ENCODE measurements at places on chromosomes 13 and 19.

GRCh38 chr19:1054102-1055027 is 12.6 kb upstream of the ARHGAP45 start:
- no peak for DNase-seq

DNA sequence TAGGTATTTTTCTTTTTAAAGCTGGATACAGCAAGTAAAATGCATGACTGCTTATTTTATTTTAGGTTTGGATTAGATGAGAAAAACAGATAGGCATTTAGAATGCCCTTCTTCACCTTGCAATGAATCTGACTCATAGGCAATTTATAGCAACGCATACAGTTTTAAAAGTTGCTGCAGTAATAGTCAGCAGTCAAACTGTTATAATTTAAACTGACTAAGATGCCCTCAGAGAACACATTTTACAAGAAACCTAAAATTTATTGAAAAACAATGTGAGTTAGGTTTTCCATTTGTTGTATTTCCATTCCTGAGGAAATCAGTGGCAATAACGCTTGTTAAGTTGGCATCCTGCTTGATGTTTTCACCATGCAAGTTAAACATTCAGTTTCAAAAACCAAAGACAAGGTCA is 1128.2 kb upstream of the PCDH9 start:
- no peak for DNase-seq

GRCh38 chr19:44681992-44682790 is 10.9 kb downstream of the CEACAM19 start:
- DNase-seq, result no peak

- peak; percentile 15 for DNase-seq
Observed at GRCh38 chr19:17778968-17779929, 15.7 kb upstream of the B3GNT3 start.

DNA sequence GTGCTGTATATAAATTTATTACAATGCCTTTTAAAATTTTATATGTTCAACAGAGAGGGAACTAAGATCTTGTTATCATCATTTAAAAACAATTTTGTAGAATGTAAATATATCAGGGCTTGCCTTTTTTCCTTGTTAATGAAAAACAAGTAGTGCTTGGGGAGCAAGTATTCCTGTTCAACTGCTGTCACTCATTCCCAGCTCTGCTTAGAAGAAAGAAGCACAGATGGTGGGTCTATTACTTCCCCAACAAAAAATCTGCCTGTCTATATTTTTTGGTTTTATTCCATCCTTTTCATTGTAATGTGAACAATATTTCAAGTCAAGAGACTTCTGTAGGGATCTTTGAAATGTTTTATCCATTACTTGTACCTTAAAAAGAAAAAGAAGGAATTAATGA is 503.9 kb downstream of the GPC5 start:
- DNase-seq, result no peak

DNA sequence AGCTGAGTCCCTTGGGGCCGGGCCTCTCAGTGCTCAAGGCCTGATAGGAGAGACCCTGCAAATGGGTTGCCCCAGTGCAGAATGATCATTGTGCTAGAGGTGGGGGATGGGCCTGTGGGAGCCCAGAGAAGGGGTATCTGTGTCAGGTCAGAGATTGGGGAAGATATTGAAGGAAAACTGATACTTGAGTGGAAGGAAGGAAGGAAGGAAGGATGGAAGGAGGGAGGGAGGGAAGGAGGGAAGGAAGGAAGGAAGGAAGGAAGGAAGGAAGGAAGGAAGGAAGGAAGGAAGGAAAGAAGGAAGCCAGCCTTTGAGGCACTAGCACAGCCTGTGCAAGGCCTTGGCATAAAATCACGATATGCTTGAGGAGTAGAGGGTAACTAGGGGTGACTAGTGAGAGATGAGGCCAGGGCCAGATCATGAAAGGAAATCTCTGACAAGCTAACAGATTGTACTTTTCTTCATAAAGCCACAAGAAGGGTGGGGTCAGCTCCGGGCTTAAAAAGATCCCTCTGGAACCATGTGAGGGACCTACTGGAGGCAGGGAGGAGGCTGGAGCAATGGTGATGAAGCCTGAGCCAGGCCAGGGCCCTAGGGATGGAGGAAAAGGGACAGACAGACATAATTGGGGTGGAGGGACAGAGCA is 11.4 kb downstream of the PTH2 start:
- DNase-seq, result no peak

DNA sequence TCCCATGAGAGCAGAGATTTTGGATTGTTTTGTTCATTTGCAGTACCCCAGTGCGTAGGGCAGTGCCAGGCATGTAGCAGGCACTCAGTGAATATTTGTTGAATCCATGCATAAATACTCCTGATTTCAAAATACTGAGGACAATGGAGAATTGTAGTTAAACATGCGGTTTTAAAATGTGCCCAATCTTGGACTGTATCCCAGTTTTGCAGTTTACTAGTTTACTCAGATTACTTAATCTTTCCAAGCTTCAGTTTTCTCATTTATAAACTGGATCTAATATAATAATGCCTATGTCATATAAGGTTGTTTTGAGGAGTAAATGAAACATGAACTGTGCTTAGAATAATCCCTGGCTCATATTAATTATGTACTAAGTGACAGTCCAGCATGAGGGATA is 39.0 kb downstream of the RCBTB2 start:
- peak; percentile 73 for DNase-seq

DNA sequence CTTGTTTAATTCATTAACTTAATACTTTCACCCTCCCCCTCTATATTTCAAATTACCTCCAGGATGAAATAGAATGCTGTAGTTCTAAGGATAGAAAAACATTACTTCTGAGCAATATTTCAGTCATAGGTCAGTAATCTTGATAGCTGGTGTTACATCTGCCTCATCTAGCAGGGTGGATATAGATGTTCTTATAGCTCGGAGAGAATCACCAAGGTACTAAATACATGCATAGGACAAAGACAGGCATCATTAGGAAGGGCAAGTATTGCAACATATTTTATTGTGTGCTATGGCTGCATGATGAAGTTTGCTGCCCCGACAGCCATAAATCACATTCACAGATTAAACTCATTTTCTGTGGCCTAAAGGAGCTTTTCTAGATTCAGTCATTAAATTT is 601.0 kb downstream of the FGF9 start:
- no peak for DNase-seq

DNA sequence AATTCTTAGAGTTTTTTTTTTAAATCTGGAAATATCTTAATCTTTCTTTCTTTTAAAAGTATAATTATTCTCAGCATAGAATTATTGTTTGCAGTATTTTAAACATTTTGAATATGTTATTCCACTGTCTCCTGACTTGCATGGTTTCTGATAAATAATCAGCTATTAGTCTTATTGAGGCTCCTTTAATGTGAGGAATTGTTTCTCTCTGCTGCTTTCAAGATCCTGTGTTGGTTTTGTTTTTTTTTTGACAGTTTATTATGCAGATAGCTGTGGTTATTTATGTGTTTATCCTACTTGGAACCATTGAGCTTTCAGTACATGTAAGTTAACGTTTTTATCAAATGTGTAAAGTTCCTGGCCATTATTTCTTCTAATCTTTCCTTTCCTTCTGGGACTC is 477.9 kb upstream of the HTR2A start:
- no peak for DNase-seq

DNA sequence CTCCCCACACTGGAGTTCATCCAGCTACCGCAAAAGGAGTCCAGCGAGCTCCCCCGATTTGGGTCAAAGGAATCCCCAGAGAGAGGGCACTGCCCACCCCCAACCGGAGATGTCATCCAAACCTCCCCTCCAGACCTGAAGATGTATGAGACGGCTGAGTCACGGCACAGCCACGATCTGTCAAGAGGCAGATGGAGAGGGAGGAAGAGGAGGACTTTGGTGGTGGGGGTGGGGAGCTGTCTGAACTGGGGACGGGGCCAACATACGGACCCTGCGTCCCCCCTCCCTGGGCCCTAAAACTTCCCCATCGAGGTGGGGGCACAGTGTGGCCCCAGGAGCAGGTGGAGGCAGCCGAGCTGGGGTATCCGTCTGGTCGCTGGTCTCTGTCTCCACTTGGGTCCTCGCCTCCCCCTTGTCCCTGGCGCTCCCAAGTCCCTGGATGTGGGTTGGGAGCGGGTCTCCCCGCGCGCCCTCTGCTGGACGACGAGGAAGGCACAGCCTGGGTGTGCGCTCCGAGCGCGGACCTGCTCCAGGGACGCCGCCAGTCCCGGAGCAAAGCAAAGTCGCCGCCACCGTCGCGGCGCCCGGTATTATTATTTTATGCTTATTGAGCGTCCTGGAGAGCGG is 3.8 kb downstream of the PDE4A start:
- peak; percentile 60 for DNase-seq

- no peak for DNase-seq
Observed at GRCh38 chr13:31436478-31436877, 236.7 kb downstream of the B3GLCT start.

DNA sequence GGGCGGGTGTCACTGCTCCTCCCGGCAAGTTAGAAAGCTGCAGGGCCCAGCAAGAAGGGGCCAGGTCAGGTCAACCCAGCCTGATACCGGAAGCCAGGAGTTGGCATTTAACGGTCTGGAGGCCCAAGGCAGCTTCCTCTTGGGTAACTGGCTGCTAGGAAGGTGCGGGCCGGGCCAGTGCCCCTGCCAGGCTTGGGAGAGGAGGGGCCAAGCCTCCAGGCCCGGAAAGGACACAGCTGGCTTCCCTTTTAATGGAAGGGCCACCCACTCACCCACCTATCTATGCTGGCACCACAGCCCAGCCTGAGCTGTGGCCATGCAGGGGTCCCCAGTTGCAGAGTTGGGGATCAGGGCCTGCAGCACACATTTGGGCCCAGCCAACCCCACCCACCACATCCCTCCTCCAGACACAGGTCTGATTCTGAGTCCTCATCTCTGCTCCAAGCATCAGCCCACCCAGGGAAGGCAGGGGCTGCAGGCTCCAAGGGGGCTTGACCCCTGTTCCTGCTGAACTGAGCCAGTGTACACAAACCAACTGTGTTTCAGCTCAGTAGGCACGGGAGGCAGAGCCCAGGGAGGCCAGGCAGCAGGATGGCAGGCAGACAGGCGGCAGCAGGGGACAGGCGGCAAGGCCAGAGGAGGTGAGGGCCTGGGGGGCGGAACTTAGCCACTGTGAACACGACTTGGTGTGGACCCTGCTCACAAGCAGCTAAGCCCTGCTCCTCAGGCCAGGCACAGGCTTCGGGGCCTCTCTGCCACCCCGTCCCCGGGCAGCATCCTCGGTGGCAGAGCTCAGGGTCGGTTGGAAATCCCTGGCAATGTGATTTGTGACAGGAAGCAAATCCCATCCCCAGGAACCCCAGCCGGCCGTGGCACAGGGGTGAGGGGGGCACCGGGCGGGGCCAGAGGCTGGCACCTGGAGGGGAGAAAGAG is 40.8 kb downstream of the ZSWIM4 start:
- no peak for DNase-seq

DNA sequence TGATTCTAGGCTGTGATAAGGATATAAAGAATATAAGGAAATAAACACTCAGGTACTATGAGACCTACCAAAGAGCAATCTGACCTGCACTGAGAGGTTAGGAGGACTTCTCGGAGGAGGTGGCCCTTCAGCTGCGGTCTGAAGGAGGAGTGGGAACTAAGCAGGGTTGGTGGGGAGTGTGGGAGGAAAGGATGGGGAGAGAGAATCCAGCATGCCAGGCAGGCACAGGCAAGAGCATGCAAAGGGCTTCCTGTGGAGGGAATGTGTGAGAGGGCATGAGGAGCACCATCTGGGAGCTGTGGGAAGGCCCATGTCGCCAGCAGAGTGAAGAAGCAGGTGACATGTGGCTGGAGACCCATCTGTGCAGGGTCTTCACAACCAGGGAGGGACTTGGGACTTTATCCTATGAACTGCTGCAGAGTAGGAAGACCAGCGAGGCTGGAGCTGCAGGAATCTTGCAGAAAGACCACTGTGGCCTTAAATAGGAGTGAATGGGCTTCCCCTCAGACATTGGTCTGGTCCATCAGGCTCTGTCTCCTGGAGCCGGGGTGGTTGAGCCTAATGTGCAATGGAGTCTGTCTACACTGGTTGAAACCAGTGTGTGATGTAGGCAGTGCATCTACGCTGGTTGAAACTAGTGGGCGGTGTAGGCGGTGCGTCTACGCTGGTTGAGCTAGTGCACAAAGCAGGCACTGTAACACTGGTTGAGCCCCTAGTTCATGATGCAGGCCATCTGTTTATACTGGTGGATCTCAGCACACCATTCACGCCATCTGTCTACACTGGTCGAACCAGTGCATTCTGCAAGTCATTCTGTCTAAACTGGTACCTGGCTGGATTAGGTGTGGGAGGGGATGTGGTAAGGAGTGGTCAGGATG is 6.4 kb downstream of the CHST8 start:
- no peak for DNase-seq

GRCh38 chr19:55440411-55441105 is 2.5 kb downstream of the SHISA7 start:
- DNase-seq, result no peak

DNA sequence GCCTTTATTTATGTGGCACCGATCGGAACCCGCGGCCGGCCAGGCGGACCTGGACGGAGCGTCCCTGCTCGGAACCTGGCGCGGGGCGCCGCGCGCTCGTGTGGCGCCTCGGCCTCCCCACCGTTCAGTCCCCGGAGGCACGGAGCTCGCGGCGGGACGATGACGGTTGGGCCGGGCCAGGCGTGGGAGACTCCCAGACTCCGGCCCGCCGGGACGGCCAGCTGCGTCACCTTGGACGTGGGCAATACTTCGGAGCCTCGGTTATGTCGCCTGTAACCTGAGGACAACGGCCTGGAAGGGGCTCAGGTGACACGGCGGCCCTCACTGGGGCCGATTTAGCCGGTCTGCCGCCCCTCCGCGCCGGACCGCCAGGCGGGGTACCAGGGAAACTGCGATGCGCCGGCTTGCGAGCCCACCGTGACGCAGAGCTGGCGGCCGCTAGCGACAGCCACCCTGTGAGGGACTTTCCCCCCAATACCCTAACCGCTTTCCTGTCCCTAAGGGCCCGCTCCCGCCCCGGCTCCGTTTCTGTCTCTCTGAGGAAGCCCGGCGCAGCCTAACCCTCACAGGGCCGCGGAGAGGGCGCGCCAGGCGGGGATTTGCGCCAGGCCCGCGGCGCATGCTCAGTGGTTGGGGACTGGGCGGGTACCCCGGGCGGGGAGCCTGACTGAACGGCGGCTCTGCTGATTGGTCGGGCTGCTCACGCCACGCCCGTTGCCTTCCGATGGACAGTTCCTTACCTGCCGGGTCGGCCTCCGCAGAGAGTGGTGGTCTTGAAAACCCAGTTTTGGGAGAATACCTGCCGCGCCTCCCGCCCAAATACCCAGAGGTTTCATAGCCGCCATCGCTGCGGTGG is 109.5 kb upstream of the DOCK9 start:
- peak; percentile 75 for DNase-seq

- no peak for DNase-seq
Observed at GRCh38 chr13:26759249-26759906, 1.2 kb downstream of the GPR12 start.

GRCh38 chr13:99496184-99497142 is 4.8 kb upstream of the TM9SF2 start:
- DNase-seq, result peak; percentile 76

DNA sequence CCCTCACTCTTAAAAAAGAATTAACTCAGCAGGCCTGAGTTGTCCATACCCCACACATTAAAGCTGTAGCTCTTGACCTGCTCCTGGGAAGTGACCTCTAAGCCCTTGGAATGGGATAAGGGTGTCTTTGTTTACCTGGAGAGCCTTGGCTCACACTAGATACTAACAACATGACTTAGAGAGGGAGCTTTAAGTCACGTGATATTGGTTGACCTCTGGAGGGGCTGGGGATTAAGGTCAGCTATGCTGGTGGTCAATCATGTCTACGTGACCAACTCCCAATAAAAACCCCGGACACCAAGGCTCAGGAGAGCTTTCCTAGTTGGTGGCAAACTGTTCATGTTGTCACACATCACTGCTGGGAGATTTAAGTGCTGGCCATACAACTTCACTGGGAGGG is 2.9 kb downstream of the NWD1 start:
- DNase-seq, result no peak

Data from LHCN-M2 (cell line).